Germinal center (tissue), 1 donor: ENCODE measurements at places on chromosomes 13 and 19.

GRCh38 chr13:21037656-21038055 is 23.7 kb downstream of the LATS2 start:
- DNase-seq = no peak

DNA sequence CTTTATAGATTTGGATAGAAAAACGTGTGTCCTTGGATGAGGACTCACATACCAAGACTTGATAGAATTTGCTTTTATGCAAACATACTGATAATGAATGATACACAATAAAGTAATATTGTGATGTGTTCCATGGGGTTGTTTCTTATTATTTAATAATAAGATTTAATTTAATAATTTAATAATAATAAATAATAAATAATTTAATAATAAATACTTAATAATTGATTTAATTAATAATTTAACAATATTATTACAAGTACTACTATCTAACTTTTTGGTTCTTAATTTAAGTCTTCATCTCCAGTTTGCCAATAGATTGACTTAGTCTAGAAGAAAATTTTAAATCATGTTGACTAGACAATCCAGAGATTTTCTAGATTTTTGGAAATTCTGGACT is 909.2 kb upstream of the PCDH20 start:
- DNase-seq = no peak

DNA sequence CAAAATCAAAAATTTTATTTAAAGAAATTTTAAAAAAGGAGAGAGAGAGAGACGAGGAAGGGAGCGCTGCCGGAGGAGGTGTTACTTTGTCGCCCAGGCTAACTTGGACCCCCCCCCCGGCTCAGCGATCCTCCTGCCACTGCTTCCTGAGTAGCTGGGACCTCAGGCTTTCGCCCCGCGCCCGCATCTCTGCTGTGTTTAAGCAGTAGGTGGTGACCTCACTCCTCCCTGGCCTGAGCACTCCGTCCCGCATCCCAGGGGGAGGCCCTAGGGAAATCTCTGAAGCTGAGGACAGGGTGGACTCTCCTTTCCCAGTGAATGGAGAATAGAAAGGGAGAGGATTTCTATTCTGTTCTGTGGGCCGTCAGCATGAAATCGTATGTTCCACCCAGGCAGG is 485 bp upstream of the ZNF845 start:
- DNase-seq = no peak

- no peak for DNase-seq
Observed at GRCh38 chr13:30829145-30829832, 76.8 kb upstream of the MEDAG start.

DNA sequence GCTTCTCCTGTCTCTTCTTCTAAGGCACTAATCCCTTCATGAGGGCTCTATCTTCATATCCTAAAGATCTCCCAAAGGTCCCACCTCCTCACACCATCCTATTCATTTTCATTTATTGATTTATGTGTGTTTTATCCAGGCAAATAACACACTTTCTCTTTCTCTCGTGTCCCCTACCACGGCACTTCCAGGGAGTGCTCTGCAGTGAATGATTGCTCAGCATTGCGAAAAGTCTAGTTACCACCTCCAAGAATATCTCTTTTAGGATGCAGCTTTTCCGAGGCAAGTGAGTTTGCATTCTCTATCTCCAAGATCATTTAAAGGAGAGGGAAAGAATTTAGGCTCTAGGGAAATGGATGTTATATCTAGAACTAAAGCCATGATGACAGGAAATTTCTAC is 101.7 kb downstream of the MIPEP start:
- no peak for DNase-seq
